SK-N-DZ (cell line): ENCODE measurements at places on chromosomes 4 and X.

DNA sequence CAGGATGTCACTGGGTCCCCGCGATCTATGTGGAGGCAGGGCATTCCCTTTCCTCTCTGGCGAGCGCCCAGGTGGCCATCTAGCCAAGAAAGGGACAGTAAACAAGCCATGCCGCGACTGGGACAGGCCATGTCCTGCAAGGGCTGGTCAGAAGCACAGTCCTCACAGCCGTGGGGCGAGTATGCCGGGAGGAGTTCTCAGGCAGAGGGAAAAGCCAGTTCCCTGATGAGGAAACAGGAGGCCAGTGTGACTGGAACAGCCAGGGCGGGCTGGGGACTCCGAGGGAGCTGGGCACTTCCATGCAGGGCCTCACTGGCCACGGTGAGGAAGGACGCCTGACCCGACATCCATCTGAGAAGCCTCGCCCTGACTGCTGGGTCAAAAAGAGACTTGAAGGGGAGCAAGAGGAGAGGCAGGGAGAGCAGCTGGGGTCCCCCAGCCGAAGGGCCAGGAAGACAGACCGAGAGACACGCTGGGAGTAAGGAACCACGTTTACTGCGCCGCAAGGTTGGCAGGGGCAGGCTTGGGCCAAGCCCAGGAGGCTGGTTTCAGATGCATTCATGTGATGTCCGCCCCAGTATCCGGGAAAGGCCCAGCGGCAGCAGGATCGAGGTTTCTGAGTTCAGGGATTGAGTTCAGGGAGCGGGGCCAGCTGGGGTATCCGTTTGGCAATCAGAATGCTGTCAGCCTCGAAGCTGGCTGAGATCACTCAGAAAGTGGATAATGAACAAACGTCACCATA lies 15.0 kb downstream of the CFAP99 start:
- no peak for DNase-seq

- no peak for DNase-seq
Measured at GRCh38 chr4:168360271-168360670, 41.7 kb upstream of the DDX60 start.

GRCh38 chrX:47178337-47178736 lies 15.3 kb upstream of the UBA1 start:
- no peak for DNase-seq

DNA sequence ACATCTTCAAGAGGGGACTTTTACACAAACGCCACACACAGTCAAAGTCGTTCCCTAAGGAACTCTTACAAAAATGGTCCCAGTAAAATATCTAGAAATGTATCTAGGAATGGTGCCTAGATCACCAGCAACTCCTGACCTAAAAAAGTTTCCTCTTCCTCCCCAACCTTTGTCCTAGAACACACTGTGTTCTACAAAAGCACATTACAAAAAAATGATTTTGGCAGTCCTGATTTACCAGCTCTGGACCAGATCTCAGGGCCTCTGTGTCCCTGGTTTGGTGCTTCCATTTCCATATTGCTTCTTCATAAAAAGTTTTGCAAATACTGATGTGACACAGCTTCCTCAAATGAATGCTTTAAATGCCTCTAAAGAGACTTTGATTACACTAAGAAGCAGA lies 55.0 kb downstream of the LNX1 start:
- no peak for DNase-seq

- no peak for DNase-seq
Measured at GRCh38 chr4:172838111-172838510, 330.5 kb upstream of the GALNT7 start.

- DNase-seq: no peak
Measured at GRCh38 chrX:135910251-135910650, 16.7 kb downstream of the SAGE1 start.

GRCh38 chr4:154471526-154472331 lies 19.9 kb downstream of the DCHS2 start:
- DNase-seq: no peak

DNA sequence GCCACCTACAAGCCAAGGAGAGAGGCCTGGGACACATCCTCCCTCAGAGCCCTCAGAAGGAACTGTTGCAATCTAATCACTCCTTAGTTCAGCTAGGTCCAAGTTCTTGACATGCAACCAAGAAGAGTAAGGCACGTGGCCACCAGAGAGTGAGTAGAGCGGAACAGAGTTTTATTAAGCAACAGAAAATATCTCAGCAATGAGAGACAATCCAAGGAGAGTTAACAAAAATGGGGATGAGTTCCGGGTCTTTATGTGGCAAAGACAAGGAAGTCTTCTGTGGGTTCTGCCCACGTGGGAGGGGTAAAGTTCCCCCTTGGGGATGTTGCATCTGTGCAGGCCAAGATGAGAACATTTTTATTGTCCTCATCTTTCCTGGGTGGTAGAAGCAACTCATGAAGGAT lies 38.5 kb upstream of the PROM1 start:
- no peak for DNase-seq

DNA sequence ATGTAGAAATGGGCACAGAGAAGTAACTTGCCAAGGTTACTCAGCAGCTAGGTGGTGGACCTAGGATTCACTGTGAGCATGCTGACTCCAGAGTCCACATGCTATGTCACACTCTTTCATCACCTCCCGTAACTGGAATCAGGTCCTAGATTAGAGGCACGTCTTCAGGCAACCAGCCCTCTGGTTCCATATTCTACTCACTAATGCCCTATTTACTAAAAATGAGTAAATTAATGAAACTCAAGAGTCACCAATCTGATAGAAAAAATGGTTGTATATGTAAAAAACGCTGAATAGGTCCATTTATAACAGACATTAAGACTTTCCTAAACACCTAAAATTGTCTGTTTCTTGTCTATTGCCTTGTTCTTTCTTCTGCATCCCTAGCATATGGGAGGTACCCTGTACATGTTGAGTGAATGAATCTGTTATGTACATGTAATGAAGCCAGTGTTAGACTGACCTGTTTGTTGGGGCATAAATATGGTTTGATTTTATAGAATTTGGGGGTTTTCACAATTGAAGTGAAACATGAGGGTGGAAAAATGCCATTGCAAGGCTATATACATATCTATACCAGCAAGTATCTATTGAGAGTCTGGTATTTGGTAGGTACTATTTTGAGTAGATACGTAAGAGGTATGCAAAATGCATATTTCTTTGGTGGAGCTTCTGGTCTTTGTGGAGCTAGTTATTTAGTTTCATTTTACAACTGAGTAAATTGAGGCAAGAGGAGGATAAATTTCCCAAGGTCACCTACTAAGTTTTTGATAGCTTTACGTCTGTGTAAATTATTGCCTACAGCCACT lies 7.5 kb upstream of the RUFY3 start:
- no peak for DNase-seq

DNA sequence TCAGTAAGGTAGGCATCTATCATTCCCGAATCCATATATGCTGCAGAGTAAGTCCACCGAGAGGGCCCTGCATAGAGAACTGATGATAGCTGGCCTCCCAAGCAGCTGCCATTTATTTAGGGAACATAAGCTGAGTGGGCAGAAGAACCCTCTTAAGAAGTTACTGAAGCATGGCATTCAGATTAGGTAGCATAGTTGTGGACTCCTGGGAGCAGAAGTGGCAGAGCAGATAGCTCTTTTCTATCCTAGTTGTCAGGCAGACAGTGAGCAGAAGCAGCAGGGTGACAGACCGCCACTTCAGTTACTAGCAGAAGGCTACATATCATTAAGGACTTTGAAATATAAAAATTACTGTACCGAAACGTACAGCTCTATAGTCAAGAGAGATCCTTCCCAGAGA lies 454.7 kb downstream of the PPP4R3C start:
- peak; percentile 54 for DNase-seq

DNA sequence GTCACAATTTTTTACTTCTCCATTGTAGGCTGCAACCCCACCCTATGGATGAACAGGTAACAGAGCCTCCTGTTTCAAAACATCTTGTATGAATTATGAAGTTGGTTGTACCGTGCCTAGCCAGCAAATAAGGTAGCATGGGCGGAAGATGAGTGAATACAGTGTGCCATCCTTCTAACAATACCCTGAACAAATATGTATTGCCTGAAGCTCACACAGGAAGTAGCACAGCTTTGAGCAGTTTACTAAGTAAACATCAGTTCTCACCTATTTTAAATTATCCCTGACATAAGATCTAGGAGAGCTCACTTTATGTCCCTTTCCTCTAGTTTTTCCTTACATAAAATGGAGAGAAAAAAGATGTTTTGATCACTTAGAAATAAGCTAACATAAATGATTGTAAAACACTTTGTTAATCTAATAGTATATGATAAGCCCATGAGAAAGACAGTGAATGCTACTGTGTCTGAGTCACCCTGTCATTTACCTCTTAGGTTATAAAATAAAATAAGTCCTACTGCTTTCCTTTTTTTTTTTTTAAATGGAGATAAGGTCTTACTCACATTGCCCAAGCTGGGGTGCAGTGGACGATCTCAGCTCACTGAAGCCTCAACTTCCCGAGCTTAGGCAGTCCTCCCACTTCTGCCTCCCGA lies 36.6 kb downstream of the GRSF1 start:
- DNase-seq: no peak

DNA sequence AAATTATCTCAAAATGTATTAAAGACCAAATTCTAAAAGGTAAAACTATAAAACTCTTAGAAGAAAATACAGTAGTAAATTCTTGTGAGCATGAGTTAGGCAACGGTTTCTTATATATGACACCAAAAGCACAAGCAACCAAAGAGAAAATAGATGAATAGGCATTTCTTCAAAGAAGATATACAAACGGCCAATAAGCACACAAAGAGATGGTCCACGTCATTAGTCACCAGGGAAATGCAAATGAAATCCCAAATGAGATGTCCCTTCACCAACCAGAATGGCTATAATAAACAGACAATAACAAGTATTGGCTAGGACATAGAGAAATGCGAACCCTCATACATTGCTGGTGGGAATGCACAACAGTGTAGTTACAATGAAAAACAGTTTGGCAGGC lies 44.6 kb downstream of the RAB33A start:
- DNase-seq: no peak

DNA sequence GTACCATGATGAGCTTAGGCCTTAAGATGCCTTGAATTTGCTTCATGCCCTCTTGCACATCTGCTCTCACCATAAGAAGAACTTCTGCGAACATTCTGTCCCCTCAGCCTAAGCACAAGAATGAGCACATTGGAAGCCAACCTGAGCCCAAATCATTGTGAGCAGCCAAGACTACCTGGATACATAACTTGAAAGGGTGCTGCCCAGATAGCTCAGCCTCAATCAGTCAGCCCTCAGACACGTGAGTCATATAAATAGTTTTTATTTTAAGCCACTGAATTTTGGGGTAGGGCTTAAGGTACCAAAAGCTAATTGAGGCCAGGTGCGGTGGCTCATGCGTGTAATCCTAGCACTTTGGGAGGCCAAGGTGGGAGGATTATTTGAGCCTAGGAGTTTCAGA lies 27.5 kb upstream of the BBS12 start:
- DNase-seq: no peak

GRCh38 chrX:95622200-95622599 lies 1062.4 kb upstream of the DIAPH2 start:
- no peak for DNase-seq

GRCh38 chrX:46506076-46506475 lies 39.1 kb downstream of the ZNF674 start:
- DNase-seq: no peak

- no peak for DNase-seq
Measured at GRCh38 chrX:31057291-31057690, 14.6 kb downstream of the FTHL17 start.

GRCh38 chr4:6245246-6246169 lies 24.1 kb upstream of the WFS1 start:
- peak; percentile 24 for DNase-seq

GRCh38 chr4:109826719-109827118 lies 1.1 kb upstream of the RRH start:
- no peak for DNase-seq

- no peak for DNase-seq
Measured at GRCh38 chrX:136656361-136656964, 8.5 kb downstream of the CD40LG start.

DNA sequence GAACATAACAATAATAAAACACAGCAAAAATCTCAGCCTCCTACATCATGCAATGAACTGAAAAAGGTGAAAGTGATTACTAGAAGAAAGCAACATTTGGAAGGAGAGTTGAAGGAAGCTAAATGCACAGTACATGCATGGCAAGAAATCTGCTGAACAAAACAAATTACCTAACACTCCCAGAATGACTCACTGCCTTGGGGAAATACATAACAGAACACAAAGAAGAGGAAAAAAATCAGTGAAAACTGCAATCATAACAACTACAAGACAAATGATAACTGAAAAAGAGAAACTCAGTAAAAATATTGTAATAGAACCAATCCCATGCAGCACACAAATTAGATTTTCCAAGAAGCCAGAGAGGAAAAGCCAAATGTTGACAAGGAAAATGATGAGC lies 1513.2 kb downstream of the ARAP2 start:
- no peak for DNase-seq

DNA sequence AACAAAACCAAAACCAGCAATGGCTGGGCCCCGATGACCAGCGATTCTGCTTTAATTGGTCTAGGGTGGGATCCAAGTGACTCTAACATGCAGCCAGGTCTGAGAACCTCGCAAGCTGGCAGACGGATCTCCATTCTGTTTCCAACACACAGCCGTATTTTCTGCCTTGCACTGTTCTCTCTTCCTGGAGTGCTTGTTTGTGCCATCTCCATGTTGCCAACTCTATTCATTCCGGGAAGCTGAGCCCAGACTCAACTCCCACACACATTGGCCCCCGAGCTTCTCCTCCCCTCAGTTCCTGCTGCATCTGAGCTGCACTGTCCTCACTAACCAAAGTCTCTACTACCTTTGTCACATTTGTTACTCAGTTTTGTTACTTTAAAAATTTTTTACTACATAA lies 35.6 kb downstream of the GEMIN8 start:
- DNase-seq: no peak

- no peak for DNase-seq
Measured at GRCh38 chr4:120445186-120445585, 378.5 kb upstream of the MAD2L1 start.

DNA sequence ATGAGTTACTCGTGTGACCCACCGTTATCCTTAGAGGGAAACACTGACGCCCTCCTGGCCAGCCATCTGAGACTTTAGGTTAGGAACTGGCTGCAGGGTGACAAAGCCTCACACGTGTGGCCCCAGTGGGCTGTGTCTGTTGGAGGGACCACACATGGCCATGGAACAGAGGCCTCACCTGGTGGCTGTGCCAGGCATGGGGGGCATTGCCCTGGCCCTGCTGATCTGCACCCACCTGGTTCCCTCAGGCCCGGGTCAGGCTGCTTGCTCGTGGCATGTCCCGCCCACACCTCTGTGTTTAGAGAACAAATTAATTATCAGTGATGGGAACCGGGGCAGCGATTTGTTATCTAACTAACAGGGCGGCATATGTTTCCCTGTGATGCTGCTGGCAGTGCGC lies 100.9 kb upstream of the PSAPL1 start:
- DNase-seq: no peak

- DNase-seq: peak; percentile 56
Measured at GRCh38 chr4:87270144-87270543, 49.7 kb upstream of the KLHL8 start.

GRCh38 chr4:38153387-38153760 lies 193.2 kb downstream of the PTTG2 start:
- no peak for DNase-seq

- peak; percentile 58 for DNase-seq
Measured at GRCh38 chrX:155767051-155767875, 113.9 kb upstream of the VAMP7 start.
